ENCODE measurements at places on chromosomes 16 and 17.
A peak's percentile ranks its signal among the peaks of the same experiment; 100 is the strongest.

DNA sequence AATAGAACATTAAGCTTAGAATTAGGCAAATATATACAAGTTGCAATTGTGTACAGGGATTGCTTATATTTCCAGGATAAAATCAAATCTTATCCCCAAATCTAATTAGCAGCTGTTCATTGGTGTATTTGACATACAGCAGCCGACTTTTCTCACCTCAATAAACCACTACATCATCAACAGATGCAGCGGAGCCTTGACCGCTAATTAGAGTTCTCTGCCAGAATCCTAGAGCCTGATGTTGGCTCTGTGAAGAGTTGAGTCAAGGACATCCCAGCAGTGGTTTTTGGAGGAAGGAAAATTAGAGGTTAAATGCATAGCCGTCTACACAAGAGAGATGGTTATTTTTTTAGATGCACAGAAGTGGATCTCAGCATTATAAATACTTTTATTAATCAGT, 221.9 kb upstream of the CACNG5 start:
- no peak for DNase-seq

DNA sequence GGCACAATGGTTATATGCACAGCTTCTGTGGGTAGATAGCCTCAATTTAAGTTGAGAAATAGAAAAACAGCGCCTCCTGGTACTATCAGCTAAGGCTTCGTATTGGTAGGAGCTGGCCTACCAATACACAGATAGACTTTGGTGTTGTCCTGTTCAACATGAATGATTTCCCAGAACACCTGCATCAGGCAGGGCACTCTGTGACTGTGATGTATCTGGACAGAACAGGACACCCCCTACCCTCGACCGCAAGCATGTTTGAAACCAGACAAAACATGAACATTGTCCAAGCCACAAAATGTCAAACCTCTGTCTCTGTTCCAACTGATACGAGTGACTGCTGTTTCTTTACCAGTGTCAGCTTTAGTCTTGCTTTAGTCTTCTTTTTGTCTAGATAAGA, 144.9 kb downstream of the HAPSTR1 start:
- DNase-seq, result no peak

- peak; percentile 46 for DNase-seq
Observed at GRCh38 chr16:57304169-57305061, 19.9 kb upstream of the PLLP start.

- peak; percentile 78 for DNase-seq
Observed at GRCh38 chr17:74042744-74043486, 160.6 kb upstream of the RPL38 start.

DNA sequence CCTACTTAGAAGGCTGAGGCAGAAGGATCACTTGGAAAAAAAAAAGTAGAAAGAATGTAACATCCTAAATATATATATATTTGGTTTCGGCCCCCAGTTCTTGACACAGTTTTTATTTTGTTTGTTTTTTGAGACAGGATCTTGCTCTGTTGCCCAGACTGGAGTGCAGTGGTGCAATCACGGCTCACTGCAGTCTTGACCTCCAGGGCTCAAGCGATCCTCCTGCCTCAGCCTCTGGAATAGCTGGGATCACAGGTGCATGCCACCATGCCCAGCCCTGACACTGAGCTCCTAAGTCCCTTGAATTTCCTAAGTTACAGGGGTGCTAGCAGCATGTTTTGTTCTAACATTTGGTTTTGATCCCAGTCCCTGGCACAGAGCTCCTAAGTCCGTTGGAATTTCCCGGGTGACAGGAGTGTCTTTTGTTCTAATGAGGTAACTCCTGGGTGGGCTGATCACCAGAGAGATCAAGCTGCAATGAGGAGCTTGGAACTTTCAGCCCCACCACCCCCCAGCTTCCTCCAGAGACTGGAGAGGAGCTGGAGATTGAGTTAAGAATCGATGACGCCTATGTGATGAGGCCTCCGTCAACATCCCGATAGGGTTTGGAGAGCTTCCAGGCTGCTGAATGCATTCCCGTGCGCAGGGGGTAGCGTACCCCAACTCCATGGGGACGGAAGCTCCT, 20.0 kb downstream of the MXRA7 start:
- no peak for DNase-seq

DNA sequence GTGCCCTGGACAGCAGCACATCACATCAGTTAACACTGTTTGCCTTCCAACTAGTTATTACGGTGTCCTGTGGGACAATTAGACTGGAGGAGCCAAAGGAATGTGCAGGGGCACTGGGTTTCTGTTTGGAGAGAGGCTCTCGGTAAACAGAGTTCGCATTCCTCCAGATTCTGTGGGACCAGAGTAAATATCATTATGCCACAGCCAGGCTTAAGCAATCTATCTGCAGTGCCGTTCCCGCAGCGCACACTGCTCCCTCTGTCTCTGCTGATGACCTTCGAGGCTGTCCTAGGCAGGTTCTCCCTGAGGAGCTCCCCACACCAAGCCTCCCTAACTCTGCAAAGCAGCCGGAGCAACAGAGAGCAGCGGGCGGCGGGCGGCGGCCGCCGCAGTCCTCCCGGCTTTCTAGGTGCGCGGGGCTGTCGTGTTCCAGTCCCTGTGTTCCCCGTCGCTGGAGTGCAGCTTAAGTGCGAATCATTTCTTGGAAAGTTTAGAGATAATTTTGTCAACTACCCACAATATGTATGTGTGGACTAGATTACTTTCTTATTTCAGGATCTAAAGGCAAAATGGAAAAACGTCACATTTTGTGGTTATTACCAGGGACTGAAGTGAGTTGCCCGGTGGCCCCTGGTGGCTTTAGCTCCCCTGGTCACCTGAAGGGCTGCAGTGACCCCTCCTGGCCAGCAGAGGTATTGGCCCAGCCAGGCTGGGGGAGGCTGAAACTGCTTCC, 43.3 kb downstream of the PGS1 start:
- peak; percentile 51 for DNase-seq

GRCh38 chr16:87057951-87058560, 259.1 kb downstream of the C16orf95 start:
- DNase-seq, result no peak

GRCh38 chr16:2250652-2251295, 613 bp downstream of the ECI1 start:
- no peak for DNase-seq

- DNase-seq, result no peak
Observed at GRCh38 chr17:56700919-56701420, 107.5 kb downstream of the NOG start.

DNA sequence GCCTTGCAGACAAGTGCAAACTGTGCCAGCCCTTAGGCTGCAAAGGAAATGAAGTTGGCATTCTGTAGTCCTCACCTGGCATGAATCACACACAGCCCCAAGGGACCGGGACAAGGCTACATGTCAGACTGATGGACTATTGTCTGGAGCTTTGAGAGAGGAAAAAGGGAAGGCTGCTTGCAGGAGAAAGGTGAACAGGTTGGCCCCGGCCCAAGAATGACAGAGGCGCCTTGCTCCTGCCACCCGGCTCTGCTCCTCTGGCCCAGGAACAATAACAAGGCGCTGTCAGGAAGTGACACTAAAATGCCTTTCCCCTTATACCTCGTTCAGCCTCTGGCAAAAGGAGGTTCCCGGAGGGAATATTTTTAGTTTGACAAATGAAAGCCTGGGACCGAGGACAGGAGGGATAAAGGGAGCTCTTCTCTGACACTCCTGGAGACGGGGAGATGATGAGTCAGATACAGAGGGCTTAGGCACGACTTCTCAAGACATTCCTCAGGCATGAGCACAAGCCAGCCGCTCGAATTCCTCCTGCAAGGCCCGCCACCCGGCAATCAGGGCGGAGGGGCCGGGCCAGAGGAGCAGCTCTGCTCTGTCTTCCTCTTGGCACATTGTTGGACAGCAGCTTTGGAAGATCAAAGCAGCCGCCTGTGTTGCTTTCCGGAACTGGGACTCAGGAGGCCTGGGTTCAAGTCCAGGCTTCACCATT, 105.8 kb downstream of the NOG start:
- peak; percentile 77 for DNase-seq

DNA sequence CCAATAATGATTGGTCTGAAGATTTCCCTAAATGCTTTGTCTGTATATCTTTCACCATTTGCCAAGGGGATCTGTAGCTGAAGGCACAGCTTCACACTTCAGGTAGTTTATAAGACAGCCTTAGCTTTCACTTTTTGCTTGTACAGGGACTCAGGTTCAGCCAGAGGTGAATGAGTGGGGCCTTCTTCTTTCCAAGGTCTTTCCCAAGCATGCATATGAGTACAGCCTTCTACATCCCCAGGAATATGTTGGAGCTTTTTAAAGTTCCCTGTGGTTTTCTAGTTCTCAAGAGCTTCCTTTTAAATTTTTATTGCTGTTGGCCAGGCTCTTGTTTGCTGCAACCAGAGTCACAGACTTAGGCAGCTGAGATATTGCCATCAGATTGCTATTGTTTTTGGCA, 17.9 kb upstream of the SPDYE4 start:
- DNase-seq, result no peak

- DNase-seq, result no peak
Observed at GRCh38 chr16:75945916-75946457, 219.7 kb upstream of the CPHXL start.

DNA sequence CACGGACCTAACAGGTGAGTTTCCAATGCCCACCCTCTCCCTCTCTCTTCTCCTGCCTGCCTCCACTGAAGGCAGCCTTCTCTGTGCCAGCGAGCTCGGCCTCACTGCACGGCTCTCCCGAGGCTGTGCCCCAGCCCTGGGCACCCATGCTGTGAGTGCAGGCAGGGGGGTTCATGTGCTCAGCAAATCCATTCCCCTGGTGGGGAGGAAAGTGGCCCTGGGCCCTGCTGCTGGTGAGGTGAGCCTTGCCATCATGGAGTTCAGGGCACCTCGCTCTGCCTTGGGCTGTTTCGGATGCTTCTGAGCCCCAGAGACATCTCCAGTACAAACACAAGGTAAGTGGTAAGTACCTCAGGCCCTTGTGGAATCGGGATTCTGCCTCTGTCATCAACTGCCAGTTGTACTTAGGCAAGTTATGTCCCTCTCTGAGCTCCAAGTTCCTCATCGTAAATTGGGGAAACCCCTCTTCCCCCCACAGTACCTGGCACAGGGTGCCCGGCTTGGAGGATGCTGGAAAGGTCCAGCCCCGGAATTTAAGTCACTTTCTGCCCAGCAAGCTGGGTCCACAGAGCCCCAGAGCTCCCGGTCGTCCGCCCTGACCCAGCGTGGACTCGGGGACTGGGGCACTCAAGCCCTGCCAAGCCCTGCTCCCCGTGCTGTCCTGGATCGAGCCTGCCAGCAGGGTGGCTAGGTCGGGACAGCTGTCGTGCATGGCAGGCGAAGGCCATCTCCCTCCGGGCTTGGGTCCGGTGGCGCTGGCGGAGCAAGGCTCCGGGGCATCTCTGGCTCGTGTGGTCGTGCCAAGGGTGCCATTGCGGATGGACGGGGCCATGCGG, 684 bp upstream of the NUDT16L1 start:
- DNase-seq, result no peak

DNA sequence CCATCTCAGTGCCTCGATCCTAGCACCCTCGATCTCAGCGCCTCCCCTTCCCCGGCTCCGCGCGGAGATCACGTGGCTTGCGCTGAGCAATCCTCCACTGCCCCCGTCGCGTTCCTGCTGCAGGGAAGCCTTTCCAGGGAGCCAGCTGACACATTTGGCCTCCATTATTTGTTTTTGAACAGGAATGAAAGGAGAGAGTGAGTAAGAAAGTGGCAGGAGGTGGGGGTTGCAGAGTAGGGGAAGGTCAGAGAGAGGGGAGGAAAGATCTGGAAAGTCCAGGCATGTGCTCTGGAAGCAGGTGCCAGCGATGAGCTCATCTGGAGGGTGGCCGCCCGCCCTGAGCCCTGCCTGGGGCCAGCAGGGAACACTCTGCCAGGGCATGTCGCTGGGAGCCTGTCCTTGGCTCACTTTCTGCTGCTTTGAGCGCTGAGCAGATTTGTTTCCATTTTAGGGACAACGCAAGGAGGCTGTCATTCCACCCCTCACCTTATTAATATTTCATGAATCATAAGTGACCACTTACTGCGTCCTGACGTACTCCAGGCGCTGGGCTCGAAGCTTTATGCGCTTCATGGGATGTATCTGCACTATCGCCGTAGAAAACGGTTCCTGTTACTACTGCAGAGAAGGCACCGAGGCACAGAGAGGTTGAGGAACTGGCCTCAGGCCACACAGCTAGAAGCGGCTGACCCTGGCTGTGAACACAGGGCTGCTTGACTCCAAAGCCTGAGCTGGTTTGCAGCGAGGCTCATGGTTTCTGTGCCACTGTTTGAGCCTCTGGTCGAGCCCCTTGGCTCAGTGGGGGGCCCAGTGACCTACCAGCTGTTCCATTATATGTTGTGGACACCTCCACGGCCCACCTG, 283.1 kb downstream of the SEC14L1 start:
- DNase-seq, result peak; percentile 69

DNA sequence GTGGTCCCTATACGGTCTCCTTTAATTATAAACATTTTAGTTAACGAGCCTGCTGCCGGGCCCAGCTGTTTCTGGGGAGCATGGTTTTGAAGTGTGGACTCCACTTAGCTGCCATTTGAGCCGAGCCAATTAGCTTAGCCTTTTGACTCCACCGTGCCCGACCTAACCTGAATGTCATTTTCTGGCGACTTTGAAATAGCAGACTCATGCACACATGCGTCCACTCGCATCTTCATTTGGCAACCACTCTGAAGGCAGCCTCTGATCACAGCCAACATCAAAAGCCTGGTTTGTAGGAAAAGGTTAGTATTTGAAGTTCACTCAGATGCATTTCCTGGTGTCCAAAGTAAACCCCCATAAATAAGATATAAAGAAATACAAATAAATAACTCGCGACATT, 16.8 kb downstream of the AXIN2 start:
- DNase-seq, result no peak

DNA sequence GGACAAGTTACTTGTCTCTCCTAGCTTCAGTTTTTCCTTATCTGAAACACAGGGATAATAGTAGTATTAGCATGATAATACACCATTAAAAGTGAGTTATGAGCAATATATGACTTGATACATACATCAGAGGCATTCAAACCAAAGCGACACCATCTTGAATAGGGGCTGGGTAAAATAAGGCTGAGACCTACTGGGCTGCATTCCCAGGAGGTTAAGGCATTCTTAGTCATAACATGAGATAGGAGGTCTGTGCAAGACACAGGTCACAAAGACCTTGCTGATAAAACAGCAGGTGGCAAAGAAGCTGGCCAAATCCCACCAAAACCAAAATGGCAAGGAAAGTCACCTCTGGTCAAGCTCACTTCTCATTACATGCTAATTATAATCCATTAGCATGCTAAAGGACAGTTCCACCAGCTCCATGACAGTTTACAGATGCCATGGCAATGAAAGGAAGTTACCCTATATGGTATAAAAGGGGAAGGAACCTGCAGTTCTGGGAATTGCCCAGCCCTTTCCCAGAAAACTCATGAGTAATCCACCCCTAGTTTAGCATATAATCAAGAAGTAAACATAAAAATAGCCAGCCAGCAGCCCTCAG, 37.2 kb upstream of the HS3ST3A1 start:
- no peak for DNase-seq

- DNase-seq, result no peak
Observed at GRCh38 chr17:55814377-55814776, 63.5 kb downstream of the PCTP start.
